ENCODE measurements at places on chromosomes 5 and 9.

- ATAC-seq: no peak
These were observed 718.0 kb upstream of the CDH10 start for GRCh38 chr5:25362799-25363198.

GRCh38 chr9:123080444-123080843 lies 47.0 kb downstream of the GPR21 start:
- no peak for ATAC-seq

- no peak for ATAC-seq
These were observed 103.9 kb downstream of the ST8SIA4 start for GRCh38 chr5:100799166-100799565.

DNA sequence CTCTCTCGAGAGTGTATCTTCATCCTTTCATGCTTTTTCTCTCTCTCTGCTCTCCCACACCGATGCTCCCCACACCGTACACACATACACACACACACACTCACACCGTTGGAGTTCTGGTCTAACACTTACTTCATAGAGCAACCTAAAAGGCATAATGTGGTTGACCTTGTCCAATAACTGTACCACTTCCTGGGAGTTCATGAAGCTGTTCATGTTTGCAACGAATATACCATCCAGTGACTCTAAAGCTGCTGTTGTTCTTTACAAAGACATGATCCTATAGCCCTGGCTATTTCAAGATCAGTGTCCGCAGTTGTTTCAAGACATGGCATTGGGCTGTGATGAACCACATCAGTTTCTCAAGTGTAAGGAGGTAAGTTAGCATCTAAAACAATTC lies 10.0 kb downstream of the MEF2C start:
- no peak for ATAC-seq

DNA sequence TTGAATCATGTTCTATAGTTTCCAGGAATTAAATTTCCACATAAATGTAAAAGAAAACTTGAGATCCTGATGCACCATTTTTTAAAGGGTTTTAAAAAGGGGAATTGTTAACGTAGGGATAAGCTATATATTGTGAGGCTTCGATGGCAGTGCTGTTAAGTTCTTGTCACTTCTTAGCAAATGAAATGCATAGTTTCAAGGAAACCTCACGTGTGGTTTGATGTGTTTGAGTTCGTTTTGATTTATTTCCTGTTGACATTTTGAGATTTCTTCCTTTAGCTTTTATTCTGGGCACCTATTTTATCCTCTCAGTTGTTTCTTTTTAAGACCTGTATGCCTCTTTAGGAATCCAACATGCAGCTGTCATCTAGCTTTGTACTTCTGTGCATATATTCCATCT lies 301.0 kb downstream of the DOCK8 start:
- peak; percentile 35 for ATAC-seq

DNA sequence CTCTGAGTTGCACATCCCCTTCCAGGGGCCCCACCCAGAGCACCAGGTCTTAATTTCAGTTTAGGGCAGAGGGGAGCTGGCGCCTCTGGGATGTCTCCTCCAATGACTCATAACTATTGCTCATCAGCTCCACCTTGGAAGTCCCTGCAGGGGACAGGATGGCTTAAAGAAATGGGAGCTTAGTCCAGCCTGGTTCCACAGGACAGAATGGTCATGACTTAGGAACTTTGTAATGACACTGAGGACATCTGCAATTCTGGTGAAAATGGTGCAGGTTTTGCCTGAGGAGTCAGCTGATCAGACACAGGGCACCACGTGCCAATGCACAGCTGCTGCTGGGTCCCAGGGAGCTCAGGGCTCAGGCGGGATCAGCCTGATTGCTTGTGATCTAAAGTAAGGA lies 16.4 kb upstream of the PPP1R26 start:
- ATAC-seq: no peak

GRCh38 chr9:107784235-107784958 lies 294.8 kb upstream of the KLF4 start:
- no peak for ATAC-seq

GRCh38 chr5:133969654-133970324 lies 1.4 kb upstream of the C5orf15 start:
- ATAC-seq: no peak

DNA sequence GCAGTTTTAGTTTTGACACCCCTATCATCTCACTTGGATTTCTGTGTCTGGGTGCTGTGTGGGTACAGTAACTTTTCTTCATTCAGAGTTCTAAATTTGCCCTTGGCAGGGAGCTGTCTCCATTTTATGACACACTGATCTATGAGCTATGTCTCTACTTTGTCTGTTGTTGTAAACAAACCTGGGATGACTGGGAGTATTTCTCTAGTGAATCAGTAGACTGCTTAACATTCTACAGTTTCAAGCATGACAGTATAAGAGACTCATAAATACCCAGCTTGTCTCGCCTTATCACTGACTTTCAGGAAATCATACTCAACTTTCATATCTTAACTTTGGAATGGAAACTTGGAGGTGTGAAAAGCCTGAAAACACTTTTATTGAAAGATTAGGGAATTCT lies 212.1 kb upstream of the NUDT12 start:
- no peak for ATAC-seq

DNA sequence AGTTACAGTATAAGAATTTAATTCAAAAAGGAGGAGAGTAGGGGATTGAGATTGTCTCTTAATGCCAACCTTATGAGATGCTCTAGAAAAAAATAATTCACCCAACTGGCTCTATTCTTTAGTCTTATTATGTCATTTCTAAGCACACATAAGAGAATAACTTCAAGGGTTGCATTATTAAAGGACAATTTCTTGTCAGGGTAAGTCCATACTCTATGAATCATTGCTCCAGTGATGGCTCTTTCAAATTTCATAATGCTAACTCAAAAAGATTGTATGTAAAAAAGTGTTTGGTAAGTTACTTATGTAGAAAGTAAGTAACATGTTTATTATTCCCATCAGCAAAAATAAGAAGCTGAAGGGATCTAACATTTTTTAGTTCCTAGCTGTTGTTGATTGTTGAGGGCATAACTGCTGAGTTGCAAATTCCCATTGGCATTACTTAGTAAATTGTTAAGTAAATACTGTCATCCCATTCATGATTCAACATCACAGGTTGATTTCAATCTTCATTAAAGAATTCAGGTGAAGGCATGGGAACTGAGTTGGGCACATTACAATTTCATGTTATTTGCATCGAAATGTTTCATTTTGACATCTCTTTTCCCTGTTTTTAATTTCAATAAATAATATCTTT lies 28.6 kb downstream of the ALDH1A1 start:
- ATAC-seq: no peak

DNA sequence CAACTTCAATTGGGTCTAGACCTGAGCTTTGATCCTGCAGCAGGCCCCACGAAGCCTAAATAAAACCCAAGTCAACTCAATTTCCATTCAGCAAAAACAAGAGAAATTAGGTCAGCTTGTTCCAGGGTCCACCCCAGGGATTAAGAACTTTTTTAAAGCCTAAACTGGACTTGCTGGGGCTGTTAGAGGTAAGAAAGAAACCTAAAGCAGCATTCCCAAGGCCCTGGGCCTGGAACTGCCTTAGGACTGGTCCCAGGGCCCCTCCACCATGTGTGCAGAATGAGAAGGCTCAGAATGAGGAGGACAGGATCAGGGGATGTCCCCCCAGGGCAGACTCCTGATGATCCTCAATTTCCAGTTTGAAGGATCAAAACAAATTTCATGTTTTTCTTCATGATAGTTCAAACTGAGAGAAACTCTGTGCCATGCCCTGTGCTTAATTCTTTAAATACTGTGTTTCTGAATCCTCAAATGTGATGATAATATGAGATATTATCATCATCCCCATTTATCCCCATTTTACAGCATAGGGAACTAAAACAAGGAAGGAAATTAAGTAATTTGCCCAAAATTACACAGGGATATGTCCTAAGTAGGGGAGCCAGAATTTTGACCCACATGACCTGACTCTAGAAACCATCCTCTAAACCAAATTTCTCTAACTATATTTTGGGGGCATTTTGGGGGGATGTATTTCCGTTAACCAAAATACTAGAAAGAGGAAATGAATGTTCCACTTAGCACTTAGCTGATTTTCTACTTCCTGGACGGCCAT lies 64.5 kb downstream of the DENND1A start:
- ATAC-seq: no peak

GRCh38 chr9:99722877-99723276 lies 98.8 kb upstream of the NR4A3 start:
- ATAC-seq: no peak

DNA sequence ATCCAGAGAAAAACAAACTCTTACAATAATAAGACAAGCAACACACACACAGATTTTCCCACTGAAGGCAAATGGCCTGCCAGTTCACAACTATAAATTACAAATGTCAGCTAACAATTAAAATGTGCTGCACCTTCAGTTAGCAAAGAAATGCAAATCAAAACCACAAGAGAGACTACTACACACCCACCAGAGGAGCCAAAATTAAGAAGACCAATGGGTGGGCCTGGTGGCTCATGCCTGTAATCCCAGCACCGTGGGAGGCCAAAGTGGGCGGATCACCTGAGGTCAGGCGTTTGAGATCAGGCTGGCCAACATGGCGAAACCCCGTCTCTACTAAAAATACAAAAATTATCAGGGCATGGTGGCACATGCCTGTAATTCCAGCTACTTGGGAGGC lies 15.1 kb upstream of the IPPK start:
- no peak for ATAC-seq

DNA sequence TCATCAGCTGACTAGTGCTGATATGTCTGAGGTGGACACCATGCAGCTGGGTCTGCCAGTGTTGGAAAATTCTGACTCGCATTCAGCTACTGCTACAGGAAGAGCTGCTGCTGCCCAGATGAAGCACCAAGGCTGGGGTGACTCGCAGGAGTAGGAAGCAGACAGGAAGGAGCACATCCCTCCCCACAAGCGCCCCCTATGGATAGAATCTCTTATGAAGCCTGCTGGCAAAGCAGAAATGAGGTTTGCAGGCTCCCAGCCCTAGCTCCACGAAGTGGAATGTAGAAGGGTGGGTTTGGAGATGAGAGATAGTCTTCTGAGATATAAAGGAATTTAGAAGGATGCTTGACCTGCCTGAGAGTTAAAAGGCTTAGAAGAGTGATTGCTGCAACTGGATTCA lies 443.0 kb downstream of the ACTL7B start:
- ATAC-seq: no peak

- ATAC-seq: no peak
These were observed 9.0 kb downstream of the DBH start for GRCh38 chr9:133645021-133645765.

DNA sequence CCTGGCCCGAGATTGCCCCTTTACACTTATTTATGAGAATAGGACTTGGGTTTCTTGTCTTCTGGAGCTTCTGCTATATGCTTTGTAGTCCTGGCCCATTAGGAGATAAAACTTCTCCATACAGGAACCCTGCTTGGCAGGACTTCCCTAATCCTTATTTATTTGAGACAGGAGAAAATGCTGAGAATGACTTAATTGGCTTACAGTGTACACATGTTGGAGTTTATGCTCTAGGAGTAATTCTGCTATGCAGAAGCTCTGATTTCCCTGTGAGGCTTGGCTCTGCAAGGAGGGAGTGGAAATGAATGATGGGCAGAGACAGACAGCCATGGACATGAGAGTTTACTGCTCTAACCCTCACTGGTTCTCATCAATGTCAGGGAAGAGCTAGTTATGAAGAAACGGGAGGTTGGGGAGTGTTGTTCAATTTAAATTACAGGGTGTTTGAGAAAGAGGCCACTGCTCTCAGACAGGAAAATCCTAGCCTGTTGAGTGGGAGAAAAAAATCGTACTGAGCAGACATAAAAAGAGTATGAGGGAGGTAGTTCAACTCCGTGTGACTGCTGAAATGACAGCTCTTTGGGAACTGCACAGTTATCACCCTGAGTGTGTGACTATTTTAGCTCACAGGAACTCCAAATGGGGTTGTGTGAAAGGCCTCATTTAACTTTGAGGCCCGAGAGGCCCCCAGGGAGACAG lies 37.5 kb downstream of the ACTBL2 start:
- no peak for ATAC-seq

- no peak for ATAC-seq
These were observed 227.0 kb downstream of the ENC1 start for GRCh38 chr5:74413403-74414048.

DNA sequence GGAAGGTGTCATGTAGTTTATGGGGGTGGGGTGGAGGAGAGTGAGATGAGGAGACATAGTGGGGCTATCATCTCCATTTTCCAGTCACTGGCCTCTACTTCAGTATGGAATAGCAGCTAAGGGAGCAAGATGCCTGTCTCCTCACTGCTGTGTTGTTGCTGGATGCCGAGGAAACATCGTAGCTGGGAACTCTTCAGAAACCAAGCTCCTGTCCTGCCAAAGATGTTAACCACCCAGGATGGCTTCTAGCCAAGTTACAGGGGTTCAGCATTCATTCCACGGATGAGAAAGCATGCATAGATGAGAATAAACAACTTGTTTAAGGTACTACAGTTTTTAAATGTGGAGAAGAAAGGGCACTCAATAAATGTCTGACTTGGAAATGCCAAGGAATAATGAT lies 226.5 kb downstream of the ASTN2 start:
- no peak for ATAC-seq

GRCh38 chr9:1047591-1048230 lies 2.4 kb upstream of the DMRT2 start:
- ATAC-seq: peak; percentile 24

DNA sequence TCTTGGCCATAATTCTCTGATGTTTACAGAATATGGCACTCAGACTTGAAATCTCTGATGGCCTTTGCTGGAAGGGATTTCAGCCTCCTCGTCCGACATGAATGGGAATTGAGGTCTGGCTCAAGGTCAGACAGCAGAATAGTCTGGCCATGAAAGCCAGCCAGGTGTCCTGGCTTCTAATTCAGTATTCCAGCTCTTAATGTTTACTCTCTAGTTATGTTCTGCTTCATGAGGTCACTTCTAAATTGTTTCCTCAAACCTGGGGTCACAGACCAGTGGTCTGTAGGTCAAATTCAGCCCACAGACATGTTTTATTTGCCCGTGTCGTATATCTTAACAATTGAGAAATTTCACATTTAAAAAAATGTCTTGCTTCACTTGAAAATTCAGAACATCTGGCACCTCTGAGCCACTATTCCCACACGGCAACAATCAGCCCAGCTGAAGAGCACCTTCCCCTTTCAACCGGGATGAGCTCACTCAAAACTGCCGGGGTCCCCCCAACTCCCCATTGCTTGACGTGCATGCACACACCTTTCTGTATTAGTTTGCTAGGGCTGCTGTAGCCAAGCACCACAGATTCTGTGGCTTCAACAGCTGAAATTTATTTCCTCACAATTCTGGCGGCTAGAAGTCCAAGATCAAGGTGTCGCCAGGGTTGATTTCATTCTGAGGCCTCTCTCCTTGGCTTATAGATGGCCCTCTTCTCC lies 243.5 kb downstream of the ENC1 start:
- ATAC-seq: no peak

GRCh38 chr5:141434006-141434405 lies 3.7 kb downstream of the PCDHGA12 start:
- no peak for ATAC-seq
